Substantia nigra (tissue), 51 donors: ENCODE measurements at places on chromosomes 6 and 20.

DNA sequence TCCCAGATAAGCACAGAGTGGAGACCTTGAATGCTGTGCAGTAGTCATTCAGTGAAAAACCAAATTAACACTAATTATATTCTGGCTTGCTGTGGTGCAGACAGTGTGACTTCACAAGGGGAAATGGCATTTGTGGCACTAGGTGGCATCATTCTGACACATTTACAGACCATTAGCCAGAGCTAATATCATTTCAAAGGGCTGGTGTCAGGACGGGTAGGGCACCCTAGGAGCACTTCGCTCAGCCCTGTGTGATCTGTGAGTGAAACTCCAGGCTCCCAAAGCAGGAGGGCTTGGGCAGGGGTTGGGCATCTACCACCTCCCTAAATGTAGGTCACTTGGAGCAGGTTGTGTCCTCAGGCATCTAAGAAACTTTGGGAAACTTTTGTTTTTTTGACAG is 555.8 kb downstream of the PKHD1 start:
- no peak for DNase-seq

DNA sequence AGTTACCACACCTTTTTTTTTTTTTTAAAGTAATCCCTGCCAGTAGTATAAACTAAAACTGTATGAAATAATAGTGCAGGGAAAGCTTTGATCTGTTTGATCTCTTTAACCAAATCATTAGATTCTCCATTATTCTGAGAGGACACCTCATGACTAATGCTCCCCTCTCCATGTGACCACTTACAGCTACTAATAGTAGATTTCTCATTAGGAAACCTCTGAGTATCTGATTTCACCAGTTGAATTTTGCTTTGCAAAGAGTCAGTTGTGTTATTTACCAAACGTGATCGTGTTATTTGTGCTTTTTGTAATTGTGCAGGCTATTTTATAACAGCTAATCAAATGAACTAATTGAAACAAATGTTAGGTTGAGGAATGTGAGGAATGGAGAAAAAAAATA is 12.5 kb downstream of the CASP8AP2 start:
- no peak for DNase-seq

GRCh38 chr6:156420172-156420993 is 356.8 kb upstream of the ARID1B start:
- DNase-seq, result no peak

DNA sequence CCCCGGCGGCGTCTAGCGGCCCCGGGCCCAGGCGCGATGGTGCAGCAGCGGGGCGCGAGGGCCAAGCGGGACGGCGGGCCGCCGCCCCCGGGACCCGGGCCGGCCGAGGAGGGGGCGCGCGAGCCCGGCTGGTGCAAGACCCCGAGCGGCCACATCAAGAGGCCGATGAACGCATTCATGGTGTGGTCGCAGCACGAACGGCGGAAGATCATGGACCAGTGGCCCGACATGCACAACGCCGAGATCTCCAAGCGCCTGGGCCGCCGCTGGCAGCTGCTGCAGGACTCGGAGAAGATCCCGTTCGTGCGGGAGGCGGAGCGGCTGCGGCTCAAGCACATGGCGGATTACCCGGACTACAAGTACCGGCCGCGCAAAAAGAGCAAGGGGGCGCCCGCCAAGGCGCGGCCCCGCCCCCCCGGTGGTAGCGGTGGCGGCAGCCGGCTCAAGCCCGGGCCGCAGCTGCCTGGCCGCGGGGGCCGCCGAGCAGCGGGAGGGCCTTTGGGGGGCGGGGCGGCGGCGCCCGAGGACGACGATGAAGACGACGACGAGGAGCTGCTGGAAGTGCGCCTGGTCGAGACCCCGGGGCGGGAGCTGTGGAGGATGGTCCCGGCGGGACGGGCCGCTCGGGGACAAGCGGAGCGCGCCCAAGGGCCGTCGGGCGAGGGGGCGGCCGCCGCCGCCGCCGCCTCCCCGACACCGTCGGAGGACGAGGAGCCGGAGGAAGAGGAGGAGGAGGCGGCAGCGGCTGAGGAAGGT is 715 bp downstream of the SOX12 start:
- DNase-seq, result peak; percentile 54

GRCh38 chr6:84447651-84448050 is 220.2 kb upstream of the CEP162 start:
- DNase-seq, result no peak

- DNase-seq, result no peak
These were observed 620.1 kb downstream of the COL12A1 start for GRCh38 chr6:74585753-74586152.

DNA sequence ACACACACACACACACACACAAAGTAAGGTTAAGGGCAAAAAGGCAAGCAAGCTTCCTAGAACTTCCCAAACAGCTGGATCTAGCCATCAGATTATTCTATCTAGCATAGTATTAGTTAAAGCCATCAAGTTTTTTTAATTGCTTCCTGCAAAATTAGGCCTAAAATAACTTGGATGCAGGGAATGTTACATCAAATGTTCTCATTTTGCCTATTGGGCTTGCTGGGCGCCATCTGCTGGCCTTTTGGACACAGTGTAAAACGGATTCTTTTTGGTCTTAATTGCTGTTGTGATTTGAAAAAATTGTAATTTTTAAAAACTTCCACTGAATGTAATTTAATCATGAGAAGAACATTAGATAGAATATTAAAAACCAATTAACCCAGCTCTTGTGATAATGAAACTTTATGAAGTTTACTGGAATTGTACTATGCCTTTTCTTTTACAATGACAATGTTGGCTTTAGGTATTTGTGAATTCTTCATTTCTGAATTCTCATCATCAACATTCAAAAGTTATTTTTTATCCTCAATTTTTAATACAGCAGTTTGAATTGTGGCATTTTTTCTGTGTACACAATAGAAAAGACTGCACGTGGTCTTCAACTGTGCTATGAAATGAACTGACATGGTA is 6.8 kb downstream of the MKKS start:
- DNase-seq, result peak; percentile 3

GRCh38 chr20:3279761-3280160 is 40.8 kb upstream of the SLC4A11 start:
- DNase-seq, result no peak

- DNase-seq, result no peak
These were observed 89.8 kb downstream of the SCAF8 start for GRCh38 chr6:154822947-154823558.

DNA sequence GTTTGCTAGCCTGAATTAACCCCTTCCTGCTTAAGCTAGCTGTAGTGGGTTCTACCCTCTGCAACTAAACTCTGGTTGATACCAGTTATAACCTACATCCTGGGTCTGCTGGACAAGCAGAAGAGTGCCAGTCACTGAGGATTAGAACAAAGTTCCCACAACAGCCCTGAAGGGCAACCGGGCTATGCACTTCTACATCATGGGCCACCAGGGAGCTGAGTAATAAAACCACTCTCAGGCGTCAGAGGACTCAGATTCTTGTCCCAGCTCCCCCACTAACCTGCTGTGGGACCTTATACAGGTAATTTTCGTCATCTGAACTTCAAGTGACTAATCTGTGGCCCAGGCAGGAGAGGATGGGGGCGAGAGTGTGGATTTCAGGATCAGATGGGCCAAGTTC is 56.8 kb downstream of the EYA2 start:
- no peak for DNase-seq

DNA sequence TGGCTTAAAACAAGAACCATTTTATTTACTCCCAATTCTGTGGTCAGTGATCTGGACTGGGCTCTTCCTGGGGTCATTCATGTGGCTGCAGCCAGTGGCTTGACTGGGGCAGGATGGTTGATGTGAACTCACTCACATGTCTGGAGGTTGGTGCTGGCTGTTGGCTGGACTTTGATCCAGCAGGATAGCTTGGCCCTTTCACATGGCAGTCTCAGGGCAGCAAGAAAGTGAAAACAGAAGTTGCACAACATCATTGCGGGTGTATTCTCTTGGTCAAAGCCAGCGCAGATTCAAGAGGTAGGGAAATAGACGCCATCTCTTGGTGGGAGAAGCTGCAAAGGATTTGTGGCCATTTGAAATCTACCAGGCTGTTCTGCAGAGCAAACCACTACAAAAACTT is 77.2 kb downstream of the MDGA1 start:
- no peak for DNase-seq

- no peak for DNase-seq
These were observed 100.7 kb downstream of the VEGFA start for GRCh38 chr6:43870660-43871061.

GRCh38 chr6:40894962-40895799 is 143.8 kb downstream of the UNC5CL start:
- peak; percentile 32 for DNase-seq

- DNase-seq, result no peak
These were observed 116.0 kb downstream of the TRIM27 start for GRCh38 chr6:28807682-28808280.

GRCh38 chr6:142842418-142843261 is 102.3 kb downstream of the HIVEP2 start:
- no peak for DNase-seq

GRCh38 chr6:128686084-128686483 is 165.7 kb upstream of the PTPRK start:
- no peak for DNase-seq

GRCh38 chr6:156190270-156190669 is 586.9 kb upstream of the ARID1B start:
- no peak for DNase-seq

GRCh38 chr6:147509891-147510290 is 1.4 kb downstream of the SAMD5 start:
- DNase-seq, result no peak

DNA sequence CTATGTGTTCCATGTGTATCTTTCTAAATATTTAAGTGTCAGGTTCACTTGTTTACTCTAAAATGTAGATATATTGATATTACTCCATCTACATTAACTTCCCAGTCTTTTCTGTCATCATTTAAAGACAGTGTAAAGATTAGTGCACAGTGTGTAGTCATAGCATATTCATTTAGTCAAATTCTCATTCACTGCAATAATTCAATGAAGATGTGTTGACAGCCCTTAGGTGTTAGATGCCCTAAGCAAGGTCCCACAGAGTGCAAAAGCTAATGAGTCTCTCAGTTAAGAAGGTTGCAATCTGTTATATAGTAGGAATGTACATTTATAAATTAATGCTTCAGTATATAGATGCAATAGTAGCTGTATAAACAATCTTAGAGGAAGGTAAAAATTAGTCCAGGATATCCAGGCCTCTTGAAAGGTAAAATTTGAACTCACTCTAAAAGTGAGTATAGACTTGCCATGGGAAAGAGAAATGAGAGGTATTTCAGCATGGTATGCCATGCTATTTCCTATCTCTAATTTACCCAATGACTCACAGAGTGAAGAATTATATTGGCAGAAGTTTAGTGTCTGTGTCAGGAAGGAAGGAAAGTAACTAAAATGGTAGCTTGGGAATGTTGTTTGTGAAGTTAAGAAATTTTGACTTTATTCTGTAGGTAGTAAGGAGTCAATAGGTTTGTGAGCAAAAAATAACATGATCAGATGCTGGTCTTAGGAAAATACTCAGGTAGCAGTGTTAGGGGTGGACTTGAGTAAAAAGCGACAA is 969.9 kb upstream of the CITED2 start:
- no peak for DNase-seq

- no peak for DNase-seq
These were observed 44.2 kb upstream of the ESR1 start for GRCh38 chr6:151763303-151763702.

DNA sequence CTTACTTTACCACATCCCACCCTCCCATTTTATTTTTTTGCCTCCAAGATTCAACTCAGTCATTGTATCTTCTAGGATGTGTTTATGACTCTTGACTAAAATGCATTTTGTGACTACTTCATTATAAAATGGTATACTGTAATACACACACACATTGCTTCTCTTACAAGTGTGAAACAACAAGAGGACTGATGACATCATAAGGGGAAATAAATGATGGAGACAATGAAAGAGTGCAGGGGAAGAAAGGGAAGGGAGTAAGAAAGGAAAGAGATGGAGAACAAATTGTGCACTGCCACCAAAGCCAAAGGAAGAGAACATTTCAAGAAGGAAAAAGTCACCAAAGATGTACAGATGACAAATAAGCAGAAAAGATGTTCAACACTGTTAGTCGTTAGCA is 102.6 kb downstream of the CD164 start:
- DNase-seq, result no peak

DNA sequence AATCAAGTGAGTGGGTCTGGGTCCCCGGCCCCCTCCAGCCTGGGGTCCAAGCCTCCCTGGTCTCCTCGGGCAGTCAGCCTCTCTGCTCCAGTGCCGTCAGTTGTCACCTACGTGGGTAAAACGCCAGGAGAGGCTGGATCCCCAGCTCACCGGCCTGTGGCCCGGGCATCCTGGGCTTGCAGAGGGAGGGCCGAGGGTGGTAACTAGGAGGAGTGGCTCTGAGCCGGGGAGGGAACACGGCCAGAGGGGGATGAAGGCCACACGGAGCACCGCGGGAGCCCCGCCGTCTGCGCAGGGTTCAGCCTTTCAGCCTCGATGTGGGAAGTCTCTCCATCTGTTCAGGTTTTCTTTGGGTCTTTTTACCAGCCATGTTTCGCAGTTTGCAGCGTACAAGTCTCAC is 29.5 kb upstream of the BHLHE23 start:
- DNase-seq, result no peak

DNA sequence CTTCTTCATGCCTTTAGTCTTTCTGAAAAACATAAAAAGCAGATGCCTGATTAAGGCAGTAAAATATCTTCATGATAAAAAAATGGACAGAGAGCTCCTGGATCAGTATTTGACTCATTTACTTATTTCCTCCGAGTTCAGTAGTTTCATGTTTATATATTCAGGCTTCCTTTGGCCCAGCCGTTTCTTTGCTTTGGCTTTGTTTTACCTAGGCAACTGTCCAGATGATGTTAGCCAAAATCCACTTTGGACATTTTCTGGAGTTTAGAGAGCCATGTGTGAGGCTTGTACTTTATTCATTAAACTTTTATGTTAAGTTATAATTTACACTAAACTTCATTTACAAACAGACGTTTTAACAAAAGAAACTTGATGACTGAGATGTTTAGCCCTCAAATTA is 307.1 kb upstream of the RSPO3 start:
- no peak for DNase-seq

DNA sequence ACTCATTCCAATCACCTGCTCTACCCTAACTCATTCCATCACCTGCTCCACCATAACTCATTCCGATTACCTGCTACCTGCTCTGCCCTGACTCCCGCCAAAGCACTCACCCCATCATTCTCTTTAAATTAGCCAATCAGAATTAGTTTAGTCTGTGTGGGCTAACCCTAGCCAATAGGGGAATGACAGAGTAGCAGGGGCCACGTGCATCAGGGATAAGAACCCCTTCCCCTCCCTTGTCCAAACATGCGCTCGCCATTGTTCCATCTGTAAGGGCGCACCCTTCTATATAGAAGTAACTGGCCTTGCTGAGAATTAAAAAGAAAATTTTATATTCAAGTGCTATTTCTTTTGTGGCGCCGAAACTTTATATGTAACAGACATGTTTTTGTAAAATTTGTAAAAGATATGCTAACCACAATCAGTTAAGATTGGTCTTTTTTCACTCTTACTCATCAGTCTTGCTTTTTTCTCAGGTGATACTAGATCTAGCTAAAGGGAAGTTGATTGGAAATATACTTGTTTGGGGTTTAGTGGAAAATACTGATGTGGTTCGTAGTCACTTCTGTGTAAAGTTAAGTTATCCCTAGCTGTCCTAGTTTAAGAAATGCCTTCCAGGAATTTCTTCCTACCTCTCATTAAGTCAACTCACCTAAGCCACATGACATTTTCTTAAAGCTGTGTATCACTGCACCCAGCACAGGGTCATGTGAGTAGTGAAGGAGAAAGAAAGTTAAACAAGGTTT is 16.5 kb downstream of the RTN4IP1 start:
- no peak for DNase-seq
